HAP-1 (cell line): ENCODE measurements at places on chromosomes 16 and 17.

DNA sequence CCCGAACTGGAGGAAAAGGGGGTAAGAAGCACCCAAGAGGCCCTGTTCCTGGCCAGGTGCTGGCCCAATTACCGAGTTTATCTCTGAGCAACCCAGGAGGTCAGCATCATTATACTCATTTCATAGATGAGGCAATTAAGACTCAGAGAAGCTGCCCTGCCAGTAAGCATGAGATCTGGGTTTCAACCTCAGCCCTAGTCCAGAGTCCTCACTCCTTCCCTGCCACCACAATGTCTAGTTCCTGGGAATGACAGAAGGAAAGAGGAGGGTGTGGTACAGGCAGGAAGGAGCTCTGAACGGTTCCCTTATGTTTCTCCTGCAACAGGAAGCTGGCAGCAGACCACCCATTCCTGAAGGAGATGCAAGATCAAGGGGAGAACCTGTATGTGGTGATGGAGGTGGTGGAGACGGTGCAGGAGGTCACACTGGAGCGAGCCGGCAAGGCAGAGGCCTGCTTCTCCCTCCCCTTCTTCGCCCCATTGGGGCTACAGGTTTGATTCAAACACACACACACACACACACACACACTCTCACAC, 7.4 kb downstream of the GSDMA start:
- no peak for DNase-seq

- DNase-seq, result no peak
Measured at GRCh38 chr17:16472539-16472938, 19.5 kb downstream of the LRRC75A start.

- no peak for DNase-seq
Measured at GRCh38 chr16:68356919-68357286, 46.1 kb downstream of the PRMT7 start.

DNA sequence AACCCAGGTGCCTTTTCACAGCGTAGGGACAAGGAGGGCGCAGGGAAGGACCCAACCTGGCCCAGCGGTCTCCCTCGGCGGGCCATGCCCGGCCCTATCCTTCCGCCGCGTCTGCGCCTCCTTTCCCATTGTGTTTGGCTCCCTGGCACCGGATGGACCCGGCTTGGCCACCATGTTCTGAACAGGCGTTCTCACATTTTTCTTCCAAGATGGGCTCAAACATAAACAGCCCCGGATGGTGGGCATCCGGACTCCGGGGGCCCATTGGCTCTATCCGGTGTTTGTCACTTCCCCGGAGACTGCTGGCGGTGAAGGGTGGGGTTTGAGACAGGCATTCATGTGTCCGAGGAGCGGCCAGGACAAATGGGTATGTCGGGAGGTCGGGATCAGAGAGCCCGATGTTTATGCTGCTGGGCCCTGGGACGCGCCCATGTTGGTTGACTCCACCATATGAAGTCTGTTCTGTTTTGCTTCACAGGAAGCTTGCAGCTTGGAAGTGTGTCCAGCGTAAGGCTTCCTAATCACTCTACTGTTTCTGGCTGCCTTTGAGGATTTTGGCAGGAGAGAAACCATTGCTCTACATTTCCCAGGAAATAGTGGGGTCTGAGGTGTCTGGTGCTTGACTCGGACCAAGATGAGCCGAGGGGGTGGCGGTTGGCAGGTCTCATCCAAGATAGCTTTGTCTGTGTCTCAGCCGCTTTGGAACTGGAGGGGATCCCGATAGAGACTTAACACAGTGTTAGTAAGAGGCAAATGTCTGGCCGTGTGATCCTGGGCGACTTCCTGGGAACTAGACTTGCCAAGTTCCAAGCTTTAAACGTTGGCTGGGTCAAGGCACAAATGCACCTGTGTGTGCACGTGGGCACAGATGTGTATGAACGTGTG, 188.3 kb downstream of the IRF8 start:
- no peak for DNase-seq

DNA sequence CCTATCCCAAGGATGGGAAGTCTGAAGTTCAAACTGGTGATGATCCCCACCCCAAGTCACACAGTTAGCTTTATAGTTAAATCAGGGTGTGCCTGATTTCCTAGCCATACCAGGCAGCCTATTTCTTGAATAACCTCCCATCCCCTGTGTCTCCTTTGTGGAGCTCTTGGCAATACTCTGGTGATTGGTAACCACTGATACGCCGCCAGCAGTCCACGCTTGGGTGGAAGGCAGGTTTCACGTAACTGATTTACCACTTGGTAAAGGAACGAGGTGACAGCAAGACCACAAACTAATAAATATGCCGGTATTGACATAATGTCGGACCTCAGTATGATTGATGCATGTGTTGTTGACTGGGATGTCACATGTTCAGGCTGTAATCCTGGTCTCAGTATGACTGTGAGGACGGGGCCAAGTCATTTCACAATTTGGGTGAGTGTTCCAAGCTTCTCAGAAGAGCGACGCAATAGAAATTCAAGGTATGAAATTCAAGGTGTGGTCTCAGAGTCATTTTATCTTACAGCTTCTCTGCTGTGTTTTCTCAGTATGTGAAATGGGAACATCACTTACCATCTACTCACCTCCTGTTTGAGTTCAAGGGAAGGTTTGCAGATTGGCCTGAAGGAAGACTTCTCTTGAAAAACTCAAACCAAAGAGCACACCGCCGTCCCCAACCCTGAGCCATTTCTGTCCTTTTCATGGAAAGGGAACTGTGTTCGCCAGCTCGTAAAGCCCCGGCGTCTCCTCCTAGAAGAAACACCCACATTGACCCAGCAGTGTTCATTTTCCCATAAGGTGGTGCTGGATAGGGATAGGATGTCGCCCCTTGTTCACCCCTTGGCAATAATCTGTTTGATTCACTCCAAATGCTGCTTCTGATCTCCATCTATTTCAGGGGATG, 678.9 kb downstream of the WWOX start:
- no peak for DNase-seq

DNA sequence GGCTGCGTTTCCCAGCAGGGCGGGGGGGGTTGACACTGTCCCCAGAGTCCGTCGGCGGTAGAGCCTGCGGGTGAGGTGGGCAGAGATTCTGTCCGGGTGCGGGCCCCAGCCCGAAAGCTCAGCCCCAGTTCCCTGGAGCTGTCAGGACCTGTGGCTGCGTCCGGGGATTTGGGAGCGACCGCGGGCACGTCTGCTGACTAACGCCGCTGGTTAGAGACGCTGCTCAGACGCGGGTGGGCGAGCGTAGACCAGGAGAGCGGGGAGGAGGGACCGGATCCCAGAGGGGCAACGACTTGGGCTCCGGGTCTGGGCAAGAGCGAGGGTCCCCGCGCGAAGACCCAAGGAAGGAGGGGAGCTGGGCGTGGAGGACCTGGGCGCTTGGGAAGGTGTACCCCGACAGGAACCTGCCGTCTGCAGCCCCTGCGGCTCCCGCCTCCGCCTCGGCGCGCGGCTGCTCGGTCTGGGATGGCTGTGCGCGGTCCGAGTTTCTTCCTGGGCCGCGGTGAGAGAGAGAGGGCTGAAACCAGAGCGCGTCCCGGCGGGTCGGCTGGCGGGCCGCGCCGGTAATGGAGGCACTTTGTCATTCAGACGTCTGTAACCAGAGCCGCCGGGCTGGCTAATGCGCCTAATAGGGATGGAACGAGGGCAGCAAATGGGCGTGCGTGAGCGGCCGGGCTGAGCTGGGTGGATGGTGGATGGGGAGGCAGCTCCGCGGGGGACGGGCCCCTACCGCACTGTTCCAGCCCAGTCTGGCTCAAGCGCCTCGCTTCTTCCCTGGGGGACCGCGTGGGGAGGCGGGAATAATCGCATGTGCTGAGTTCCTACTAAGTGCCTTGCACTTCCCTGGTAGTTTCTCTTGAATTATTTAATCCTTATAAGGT, 2.3 kb downstream of the NGFR start:
- DNase-seq, result no peak

GRCh38 chr17:29710891-29711418, 88.2 kb upstream of the CORO6 start:
- DNase-seq, result no peak

GRCh38 chr17:20010099-20010863, 1.1 kb downstream of the SPECC1 start:
- peak; percentile 61 for DNase-seq

DNA sequence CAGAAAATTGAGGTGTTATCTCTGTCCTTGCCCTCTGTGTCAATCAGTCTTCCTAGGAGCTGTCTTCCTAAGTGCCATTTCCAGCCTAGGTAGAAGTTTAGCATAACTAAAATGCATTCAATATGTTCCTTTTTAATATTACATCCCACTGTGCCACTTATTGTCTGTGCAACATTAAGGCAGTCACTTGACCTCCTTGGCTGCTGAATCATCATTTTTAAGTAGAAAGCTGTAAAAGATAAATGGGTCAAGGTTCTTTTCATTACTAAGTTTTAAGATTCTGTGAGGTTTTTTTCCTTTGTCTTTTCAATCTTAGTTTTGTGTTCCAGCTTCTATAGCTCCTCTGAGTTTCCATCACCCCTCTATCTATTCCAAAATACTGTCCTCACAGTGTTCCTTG, 371.9 kb upstream of the SOX9 start:
- no peak for DNase-seq

- no peak for DNase-seq
Measured at GRCh38 chr17:80169784-80170500, at the start of gene CARD14. Gene CARD14, plus strand, starts transcription at chr17:80170030. Its CDS starts 11,409 bp downstream, at chr17:80181439.

GRCh38 chr17:82457929-82458178, 687 bp upstream of the NARF start:
- no peak for DNase-seq

DNA sequence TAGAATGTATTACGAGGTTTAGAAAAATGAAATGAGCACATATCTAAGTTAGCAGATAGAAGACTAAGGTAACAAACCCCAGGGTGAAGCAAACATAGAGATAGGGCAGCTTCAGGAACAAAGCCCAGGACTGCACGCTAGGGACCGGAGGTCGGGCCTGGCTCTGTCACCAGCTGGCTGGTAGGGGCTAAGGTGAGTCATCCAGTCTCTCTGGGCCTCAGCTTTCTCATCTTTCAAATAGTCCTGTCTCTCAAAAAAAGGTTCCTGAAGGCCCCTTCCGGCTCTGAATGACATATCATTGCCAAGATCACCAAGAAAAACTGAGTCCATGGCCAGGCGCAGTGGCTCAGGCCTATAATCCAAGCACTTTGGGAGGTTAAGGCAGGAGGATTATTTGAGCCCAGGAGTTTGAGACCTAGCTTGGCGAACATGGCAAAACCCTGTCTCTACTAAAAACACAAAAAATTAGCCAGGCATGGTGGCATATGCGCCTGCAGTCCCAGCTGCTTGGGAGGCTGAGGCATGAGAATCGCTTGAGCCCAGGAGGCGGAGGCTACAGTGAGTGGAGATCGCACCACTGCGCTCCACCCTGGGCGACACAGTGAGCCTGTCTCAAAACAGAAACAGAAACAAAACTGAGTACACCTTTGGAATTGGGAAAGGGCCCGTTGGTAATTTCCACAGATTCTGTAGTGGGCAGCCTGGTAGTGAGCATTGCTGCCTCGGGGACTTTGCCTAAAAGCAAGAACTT, 26.0 kb downstream of the PKD1L3 start:
- DNase-seq, result no peak

DNA sequence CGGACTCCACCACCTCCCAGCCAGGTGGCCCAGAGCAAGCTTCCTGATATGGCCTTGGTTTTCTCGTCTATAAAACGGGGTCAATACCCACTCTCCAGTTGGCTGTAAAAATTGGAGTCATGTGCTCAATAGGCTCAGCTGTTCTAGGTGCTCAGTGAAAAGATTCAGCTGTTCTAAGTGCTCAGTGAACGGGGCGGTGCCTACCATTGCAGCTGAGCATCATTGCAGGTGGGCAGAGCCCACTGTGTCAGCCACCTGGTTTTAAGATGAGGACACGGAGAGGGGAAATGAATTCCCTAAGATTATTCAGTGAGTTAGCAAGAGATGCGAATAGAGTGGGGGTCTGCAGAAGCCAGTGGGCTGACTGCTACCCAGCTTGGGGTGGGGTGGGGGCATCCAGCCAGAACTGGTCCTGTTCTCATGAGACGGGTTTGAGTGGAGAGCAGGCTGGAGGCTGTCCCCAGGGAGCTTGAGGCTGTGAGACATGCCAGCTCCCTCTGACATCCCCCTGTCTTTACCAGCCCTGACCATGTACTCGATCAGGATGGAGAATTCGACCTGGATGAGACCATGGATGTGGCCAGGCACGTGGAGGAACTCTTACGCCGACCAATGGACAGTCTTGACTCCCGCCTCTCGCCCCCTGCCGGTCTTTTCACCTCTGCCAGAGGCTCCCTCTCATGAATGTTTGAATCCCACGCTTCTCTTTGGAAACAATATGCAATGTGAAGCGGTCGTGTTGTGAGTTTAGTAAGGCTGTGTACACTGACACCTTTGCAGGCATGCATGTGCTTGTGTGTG, 21.9 kb downstream of the STAT5A start:
- DNase-seq, result no peak

- DNase-seq, result no peak
Measured at GRCh38 chr17:40611840-40612474, 35.7 kb downstream of the SMARCE1 start.

- DNase-seq, result peak; percentile 67
Measured at GRCh38 chr17:48678141-48678971, 44.0 kb downstream of the PRAC1 start.

GRCh38 chr16:8583199-8583598, 7.1 kb downstream of the TMEM114 start:
- no peak for DNase-seq

- DNase-seq, result no peak
Measured at GRCh38 chr17:74738051-74738996, 1.3 kb downstream of the RAB37 start.

DNA sequence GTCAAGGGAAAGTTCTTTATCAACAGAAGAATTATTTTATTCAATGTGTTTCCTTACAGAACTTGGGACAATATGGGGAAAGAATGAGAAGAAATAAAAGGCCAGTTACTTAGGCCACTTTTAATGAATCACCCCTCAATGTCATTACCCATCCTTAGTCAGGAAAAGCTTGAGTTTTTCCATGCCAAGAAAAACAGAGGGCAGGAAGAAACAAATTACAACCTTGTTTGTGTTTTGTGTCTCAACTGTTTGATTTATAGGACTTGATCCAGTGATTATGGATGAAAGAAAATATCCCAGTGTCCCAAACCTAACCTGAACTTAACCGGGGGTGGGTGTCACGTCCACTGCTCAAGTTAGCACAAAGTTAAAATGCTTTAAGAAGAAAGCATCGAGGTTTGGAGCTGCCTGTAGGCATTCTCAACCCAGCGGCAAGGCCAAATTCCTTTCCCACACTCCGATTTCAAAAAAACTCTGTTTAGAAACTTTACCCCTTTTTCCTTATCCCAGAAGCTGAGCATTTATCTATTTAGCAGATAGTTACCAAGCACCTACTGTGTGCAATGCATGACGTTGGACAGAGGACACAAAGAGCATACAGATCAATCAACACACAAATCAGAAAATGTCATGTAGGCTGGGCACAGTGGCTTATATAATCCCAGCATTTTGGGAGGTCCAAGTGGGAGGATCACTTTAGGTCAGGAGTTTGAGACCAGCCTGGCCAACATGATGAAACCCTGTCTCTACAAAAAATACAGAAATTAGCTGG, 14.0 kb upstream of the CYB5B start:
- DNase-seq, result no peak
